ENCODE measurements at places on chromosomes 7 and 10.

- no peak for DNase-seq
These were observed 46.5 kb downstream of the INPP5F start for GRCh38 chr10:119772334-119772733.

GRCh38 chr7:155543011-155543876, 3.1 kb downstream of the CNPY1 start:
- DNase-seq, result no peak

GRCh38 chr10:90560331-90560730, 297.5 kb downstream of the HTR7 start:
- no peak for DNase-seq

DNA sequence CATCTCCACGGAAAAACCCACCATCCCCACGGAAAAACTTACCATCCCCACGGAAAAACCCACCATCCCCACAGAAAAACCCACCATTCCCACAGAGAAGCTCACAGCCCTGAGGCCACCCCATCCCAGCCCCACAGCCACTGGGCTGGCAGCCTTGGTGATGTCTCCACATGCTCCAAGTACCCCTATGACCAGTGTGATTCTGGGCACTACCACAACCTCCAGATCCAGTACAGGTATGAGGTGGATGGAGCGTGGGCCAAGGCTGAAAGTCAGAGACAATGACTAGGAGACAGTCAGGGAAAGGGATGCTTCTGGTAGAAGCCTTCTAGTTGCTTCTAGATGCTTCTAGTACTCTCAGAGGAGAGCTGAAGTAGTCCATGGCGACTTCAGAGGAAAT, 19.6 kb downstream of the ZAN start:
- no peak for DNase-seq

GRCh38 chr7:25235471-25235870, 7.2 kb upstream of the NPVF start:
- DNase-seq, result no peak

- no peak for DNase-seq
These were observed 12.5 kb upstream of the ST7 start for GRCh38 chr7:116940689-116941370.

- no peak for DNase-seq
These were observed 57.1 kb downstream of the FIGNL1 start for GRCh38 chr7:50393076-50393475.

- DNase-seq, result no peak
These were observed 27.0 kb upstream of the GLI3 start for GRCh38 chr7:42263971-42264370.

DNA sequence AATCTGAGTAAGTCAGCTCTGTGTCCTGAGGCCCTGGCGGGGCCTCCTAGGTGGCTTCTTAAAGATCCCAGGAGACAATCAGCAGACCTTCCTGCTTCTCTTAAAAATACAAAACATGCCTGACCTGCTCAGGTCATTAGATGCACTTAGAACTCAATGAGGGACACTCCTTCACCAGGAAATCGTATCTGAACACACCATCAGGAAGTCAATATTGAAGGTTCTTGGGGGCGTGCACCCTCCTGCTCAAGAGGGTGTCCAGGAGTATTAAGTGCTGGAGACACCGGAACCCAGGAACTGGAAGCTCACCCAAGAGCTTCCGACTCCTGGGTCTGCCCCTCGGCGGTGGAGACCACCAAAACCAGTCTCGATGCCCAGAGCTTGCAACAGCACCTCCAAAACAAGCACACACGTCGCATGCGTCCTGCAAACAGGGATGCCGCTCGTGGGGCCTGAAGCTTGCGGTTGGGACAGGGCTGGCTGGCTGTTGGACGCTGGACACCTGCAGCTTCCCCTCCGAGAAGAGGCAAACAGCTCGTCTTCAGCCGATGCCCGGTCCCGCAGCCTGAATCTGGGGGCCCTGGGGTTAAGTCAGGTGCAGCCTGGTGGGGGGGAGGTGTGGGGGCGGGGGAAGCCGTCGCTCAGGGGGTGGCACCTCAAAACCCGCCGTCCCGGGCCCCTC, 803 bp downstream of the RAPGEF5 start:
- peak; percentile 60 for DNase-seq

- DNase-seq, result no peak
These were observed 91.8 kb upstream of the STEAP4 start for GRCh38 chr7:88398459-88398858.

DNA sequence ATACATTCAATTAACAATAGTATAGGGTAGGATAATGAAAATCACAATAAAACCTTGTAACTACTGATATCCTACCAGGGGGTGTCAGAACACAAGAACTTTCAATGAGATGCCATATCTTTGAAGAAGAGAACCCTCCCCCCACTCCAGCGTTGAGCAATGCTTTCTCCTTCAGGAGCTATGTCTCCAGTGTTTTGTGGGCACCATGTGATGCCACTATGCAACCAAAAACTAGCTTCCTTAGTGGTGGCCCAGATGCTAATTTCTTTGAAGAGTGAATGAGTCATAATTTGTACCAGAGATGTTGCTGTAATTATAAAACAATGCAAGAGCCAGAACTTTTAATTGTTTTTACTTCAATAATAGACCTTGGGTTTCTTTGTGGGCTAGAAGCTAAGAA, 76.0 kb upstream of the ADO start:
- DNase-seq, result no peak

DNA sequence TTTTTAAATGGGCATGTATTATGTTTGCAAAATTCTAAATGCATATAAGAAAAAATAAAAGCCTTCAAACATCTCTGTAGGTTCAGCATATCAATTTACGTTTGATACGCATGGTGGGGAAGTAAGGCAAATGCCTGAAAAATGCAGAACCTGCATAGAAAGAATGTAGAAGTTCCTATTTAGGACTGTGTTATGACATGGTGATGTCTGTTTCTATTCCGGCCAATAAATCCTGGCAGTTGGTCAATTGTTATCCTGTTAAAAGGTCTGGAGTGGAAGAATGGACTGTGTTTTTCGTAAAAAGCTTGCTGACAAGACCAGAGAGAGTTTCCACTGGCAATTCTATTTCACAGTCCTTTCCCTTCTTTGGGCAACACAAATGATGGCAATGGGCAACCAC, 49.6 kb upstream of the CAV2 start:
- DNase-seq, result no peak

DNA sequence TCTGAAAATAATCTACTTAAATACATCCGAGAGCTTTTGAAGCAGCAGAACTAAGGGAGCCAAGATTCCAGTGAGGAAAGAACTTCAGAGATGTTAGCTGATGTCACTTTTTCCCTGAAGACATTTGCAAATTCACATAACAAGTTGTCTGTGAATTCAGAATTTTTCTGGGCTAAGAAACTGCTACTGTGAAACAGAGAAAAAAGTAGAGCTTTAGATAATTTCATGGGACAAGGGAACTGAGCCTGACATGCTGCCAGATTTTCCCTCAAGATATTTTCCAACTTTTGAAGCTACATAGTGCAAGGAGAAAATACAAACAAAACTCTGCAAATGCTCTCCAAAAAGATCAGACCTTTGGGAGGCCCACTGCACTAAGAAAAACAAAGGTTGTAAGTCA, 484.2 kb downstream of the ANKRD7 start:
- no peak for DNase-seq

- DNase-seq, result no peak
These were observed 258.0 kb upstream of the KCND2 start for GRCh38 chr7:120014925-120015465.

- DNase-seq, result no peak
These were observed 72.8 kb upstream of the CUX1 start for GRCh38 chr7:101744588-101744987.

All from SHP77 (cell line).